ENCODE measurements at places on chromosomes 13 and 19.
A peak's percentile ranks its signal among the peaks of the same experiment; 100 is the strongest.

GRCh38 chr19:4606921-4607678 is 32.2 kb upstream of the TNFAIP8L1 start:
- no peak for DNase-seq

- no peak for DNase-seq
Measured at GRCh38 chr13:41006306-41006705, 12.8 kb downstream of the ELF1 start.

- DNase-seq = peak; percentile 28
Measured at GRCh38 chr13:94656766-94657165, 55.1 kb downstream of the GPR180 start.

- DNase-seq = no peak
Measured at GRCh38 chr13:57632276-57633140, 964 bp downstream of the PCDH17 start.

GRCh38 chr13:27636589-27637288 is 15.0 kb downstream of the POLR1D start:
- DNase-seq = no peak

DNA sequence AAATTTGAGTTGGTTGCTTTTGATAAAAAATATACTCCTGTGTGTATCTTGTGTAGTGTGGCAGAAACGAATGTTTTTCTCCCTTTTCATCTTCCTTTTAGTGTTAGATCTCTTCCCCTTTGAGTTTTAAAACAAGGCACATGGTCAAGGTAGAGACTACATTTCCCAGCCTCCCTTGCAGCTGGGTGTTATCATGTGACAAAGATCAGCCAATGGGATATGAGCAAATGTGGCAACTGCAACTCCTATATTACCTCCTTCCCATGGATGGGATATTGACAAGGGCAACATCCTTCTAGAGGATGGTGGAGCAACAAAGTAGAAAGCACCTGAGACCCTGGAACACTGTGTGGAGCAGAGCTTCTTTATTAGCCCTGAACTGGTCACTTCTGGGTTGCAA is 42.4 kb downstream of the ADGRE3 start:
- DNase-seq = no peak

DNA sequence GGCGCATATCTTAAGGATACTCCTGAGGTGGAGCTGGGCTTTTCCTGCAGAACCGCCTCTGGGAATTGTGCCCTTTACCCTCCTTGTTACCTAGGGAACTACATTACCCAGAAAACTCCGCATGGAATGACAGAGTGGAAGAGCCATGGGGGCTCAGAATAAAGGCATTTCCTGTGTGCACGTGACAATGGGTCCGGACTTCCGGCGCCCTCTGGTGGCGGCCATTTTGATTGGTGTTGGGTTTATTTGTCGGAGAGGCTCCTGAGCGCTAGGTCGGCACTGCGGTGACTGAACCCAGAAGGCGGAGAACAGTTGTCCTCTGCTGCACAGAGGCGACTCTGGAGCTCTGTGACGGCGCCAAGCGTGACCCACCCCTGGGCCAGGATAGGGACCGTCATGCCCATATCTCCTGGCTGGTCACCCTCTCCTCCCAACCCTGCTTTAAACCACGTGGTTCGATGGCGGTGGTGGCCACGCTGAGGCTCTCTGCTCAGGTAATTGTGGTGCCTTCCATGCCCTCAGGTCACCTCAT is at the start of gene ZNF587B:
ZNF587B (plus strand) TSS at position 229 of the 532 bp plus-strand sequence; CDS start at position 459, 230 bp downstream.
- no peak for DNase-seq

DNA sequence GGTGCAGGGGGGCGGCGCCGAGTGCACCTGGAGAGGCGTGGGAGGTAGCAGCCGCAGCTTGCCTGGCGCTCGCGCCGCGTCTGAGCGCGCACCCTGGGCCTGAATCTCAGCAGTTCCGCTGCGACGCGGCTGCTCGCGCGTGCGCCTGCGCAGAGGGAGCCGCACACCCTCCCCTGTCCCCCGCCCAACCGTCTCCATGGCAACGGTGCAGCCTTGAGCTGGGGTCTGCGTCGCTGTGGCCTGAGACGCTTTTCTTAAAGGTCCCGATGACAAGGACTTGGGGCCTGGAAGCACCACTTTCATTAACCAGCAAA is at the start of gene PNMA8B:
PNMA8B (minus strand) TSS at position 82 of the 314 bp plus-strand sequence. CDS start 402 bp downstream, outside the sequence.
- DNase-seq = no peak

DNA sequence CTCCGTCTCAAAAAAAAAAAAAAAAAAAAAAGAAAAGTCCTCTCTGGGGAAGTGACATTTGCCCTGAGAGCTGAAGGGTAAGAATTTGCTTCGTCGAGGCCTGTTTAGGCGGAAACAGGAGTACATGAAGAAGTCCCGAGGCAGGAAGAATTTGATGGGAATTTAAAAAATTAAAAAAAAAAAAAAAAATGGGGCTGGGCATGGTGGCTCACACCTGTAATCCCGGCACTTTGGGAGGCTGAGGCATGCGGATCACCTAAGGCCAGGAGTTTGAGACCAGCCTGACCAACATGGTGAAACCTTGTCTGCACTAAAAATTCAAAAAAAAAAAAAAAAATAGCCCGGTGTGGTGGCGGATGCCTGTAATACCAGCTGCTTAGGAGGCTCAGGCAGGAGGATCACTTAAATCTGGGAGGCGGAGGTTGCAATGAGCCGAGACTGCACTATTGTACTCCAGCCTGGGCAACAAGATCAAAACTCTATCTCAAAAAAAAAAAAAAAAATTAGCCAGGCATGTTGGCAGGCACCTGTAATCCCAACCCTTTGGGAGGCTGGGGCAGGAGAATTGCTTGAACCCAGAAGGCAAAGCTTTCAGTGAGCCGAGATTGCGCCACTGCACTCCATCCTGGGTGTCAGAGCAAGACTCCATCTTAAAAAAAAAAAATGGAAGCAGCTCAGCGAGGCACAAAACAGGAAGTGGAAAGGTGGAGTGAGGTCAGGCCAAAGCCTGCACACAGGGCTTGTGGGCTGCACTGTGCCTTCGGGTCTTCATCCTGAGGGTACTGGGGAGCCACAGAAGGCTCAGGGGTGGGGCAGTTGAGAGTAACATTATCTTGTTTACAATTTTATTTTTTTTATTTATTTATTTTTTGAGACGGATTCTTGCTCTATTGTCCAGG is 4.9 kb downstream of the BAX start:
- no peak for DNase-seq

DNA sequence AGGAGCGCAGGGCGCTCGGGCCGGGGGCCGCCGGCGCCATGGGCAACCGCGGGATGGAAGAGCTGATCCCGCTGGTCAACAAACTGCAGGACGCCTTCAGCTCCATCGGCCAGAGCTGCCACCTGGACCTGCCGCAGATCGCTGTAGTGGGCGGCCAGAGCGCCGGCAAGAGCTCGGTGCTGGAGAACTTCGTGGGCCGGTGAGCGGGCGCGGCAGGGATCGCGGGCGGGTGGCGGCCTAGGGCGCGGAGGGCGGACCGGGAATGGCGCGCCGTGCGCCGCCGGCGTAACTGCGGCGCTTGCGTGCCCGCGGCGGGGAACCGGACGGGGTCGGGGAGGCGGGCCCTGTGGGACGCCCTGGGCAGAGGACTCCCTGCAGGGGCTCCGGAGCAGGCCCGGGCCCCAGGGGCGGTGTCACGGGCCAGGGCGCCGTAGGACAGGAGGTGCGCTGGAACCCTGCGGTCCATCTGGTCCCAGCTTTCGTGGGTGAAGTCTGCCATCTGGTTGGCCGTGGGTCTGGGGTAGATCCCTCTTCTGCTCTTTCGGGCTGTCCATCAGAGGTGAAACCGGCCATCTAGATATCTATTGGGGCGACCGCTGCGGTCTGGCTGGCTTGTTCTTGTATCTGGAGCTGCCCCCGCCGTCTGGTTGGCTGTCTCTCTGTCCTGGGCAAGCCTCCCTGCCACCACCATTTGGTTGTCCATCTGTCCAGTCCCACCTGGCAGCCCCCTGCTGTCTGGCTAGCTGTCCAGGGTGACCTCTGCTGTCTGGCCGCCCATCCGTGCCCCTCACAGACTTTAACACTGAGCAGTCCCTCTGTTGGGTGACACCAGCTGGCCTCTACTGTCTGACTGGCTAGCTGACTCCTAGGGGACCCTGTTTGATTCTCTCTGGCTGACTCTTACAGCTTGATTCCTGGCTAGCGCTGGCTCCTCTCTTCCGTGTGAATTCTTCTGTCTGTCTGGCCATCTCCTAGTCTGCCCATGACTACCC is 622 bp downstream of the DNM2 start:
- DNase-seq = peak; percentile 47

- DNase-seq = no peak
Measured at GRCh38 chr13:113064000-113064533, 41.5 kb upstream of the F7 start.

DNA sequence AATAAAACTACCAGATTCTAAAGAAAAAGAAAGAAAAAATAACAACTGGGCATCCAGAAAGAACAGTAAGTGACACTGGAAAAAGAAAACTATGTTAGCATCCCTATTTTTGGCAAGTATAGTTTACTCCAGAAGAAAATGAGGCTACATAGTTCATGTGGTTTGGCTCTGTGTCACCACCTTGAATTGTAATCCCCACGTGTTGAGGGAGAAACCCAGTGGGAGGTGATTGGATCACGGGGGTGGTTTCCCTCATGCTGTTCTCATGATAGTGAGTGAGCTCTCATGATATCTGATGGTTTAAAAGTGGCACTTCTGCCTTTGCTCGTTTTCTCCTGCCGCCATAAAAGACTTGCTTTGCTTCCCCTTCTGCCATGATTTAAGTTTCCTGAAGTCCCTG is 76.9 kb downstream of the ITGBL1 start:
- DNase-seq = peak; percentile 11

- DNase-seq = no peak
Measured at GRCh38 chr13:113863524-113864272, at the start of gene GAS6. TSS of gene GAS6 (minus strand) at chr13:113864076. CDS start at chr13:113863920, 156 bp downstream.

DNA sequence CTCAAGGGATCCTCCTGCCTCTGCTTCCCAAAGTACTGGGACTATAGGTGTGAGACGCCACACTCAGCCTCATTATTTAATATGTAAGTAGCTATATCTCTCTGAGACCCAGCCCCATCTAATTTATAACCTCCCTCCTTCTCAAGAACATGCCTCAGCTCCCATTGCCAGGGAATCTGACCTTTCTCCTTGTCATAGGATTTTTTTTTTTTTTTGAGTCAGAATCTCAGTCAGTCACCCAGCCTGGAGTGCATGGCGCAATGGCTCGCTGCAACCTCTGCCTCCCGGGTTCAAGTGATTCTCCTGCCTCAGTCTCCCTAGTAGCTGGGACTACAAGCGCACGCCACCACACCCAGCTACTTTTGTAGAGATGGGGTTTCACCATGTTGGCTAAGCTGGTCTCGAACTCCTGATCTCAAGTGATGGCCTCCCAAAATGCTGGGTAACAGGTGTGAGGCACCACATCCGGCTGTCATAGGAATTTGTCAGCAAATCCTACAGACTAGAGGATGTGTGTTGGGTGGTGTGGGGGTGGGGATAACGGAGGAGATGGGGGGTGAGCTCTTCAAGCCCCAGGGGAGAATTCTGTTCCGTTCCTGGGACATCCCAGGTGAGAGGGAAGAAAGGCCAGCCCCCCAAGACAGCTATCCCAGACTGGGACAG is 5.1 kb upstream of the EPS8L1 start:
- no peak for DNase-seq

DNA sequence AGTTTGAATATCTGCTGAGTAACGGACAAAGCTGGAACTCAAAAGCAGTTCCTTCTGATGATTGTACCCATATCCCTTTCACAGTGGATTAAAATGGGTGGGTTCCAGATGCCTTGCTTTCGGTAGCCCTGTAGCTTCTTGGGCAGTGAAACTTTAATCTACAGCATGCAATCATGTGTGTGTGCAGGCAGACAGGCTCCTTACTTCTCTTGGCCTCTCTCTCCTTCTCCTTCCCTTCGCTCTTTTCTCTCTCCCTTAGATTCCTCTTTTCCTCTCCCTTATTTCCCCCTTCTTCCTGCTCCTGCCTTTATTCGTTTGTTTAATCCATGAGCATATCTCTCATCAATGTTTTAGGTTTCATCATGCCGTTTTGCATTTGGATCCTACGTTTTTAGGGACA is 8.1 kb downstream of the DGKH start:
- DNase-seq = no peak

GRCh38 chr19:47644199-47644598 is 35.3 kb downstream of the BICRA start:
- DNase-seq = no peak

DNA sequence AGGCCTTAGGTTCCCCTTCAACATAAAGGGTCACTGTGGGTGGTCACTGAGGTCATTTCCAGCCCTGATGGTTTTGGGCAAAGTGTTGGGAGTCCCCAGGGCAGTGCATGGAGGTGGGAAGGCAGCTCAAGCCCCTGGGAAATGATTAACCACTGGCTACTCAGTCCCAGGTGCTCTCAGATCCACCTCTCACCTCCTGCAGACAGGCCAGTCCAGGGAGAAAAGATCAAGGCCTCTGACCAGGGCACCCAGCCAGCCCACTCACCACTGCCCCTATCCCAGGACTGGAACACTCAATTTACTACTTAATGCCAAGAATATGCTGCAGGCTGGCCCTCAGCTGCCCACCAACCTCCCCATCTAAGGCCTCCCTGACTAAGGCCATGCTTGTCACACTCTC is 1307.9 kb downstream of the UQCRFS1 start:
- no peak for DNase-seq

DNA sequence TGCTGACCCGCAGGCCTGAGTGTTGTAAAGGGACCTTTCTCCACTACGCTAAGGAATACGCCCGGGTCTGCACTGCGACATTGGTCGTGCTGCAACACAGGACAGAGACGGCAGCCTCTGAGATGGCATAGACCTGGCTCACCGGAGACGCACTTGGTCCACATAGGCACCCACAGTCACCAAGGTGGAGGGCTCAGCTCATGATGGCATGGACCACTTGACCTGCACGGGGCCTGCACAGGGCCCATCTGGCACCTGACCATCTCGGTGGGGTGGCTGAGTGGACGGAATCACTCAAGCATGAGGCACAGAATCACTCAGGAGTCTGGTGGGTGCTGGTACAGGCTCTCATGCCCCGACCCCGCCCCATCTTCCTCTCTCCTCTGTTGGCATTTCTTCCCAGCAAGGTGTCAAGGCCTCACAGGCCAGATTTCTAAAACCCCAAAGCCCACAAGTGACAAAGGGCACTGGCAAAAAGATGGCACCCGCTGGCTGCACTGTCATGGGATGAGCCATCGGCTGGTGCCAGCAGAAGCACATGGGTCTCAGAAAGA is 45.9 kb downstream of the TSHZ3 start:
- no peak for DNase-seq

- no peak for DNase-seq
Measured at GRCh38 chr19:56312342-56312741, 2.3 kb downstream of the ZSCAN5A start.

- no peak for DNase-seq
Measured at GRCh38 chr19:795073-795611, 2.1 kb upstream of the PTBP1 start.
